ENCODE measurements at places on chromosomes 1 and 21.

DNA sequence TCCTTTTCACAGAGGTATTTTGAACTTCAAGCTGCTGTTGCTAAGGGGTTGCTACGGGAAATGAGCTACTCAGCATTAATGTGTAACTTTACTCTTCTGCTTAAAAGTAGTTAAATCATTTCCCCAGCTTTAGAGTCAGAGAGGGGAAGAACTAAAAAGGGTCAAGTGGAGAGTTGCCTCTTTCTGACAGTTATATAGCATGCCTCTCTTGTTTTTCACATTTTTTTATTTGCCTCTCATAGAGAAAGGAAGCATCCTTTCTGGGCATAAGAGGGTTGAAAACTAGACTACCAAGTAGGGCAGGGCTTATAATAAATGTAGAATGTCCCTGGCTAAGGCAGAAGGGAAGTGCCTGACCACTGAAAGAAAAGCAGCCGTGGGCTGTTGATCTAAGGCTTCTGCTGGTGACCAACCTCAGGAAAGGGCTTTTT, 10.1 kb upstream of the ELAVL4 start:
- no peak for DNase-seq

DNA sequence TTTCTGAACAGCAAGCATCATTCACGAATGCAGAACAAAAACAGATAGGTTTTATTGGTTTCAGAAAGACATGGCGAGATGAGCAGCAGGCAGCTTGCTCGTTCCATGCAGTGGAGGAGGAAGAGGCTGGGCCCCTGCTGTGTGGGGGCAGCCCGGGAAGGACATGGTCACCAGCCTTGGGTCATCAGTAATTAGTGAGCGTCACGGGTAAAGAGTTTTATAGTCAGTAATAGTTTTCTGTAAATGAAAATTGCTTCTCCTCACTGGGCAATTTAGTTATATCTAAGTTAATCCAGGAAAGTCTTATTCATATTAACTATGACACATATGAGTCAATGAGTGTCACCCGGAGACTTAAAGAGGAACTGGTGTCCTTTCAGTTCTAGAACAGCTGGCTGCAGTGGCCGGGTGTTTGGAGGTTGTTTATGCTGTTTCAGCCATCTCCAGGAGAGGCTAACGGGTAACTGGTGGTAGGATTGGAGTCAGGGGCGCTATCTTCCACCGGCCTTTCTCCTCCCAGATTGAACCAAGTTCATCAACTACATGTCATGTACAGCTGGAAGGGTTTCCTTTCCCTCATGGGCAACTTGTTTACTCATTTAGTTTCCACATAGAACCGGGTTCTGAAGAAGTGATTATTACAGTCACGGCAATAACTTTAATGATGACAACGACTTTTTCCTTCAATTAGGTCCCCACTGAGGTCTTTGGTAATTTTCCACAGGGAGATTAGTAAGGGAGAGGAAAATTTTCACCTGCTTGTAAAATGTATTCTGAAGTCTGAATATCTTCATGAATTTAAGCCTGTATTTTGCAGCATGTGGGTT, 34.6 kb upstream of the SLC45A1 start:
- DNase-seq = no peak

- DNase-seq = no peak
These were observed 23.3 kb downstream of the PLEKHM2 start for GRCh38 chr1:15707239-15707925.

DNA sequence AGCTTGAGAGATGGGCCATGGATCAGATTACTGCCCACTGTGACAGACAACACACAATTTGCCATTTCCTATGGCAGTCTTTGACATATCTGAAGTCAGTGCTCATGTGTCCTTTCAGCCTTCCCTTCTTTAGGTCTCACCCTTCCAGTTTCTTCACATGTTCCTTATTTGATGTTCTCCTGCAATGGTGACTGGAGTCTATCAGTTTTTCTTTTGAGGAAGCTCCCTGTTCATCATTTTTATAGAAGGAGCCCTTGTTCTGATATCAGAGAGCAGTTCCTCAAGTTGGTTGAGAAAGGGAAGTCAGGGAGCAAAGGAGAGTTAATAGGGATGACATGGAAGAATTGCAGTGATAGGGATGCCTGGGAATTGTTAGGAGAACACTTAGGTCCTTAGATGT, 42.2 kb downstream of the DISC1 start:
- DNase-seq = no peak

DNA sequence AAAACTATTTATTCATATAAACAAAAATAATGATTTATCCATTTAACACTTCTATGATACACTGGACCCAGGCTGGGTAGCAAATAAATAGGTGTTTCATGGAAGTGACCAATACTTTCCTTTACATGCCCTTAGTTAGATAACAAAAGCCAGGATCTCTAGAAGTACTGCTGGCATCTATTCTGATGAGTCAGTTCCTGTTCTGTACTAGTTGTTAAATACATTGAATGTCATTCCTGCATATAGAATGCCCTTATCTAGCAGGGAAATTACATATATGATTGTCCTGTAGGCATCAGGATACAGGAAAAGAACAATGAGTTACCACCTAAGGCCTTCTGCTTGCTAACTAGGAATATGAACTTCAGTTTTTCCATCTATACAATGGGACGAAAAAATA, 130.8 kb downstream of the HFM1 start:
- no peak for DNase-seq

DNA sequence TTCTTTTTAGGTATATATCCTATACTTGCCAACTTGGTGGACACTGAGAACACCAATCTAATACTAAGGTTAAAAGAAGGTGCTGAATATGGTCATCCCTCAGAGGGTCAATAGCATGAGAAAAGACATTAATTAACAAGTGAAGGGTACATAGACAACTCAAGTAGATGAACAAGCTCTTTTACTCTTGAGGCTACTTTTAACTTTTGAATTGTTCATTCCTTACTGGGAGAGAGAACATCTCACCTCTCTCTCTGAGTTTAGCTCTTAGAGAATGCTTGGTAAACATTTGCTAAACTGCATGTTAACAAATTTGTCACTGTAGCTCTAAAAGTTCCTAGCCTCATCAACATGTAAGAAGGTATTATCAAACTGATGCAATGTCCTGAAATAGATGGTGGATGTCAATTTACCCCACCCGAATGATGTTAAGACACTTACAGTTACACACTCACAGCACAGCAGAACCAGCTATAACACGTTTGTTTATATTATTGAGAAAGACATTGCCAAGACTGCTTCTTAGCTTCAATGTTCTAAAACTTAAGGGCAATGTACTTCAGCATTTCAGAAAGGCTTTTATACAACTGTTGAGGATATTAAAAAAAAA, 35.9 kb downstream of the HEATR1 start:
- DNase-seq = no peak

GRCh38 chr1:4500441-4500840, 154.0 kb upstream of the AJAP1 start:
- DNase-seq = no peak

- no peak for DNase-seq
These were observed 12.0 kb upstream of the KCNE2 start for GRCh38 chr21:34351786-34352241.

DNA sequence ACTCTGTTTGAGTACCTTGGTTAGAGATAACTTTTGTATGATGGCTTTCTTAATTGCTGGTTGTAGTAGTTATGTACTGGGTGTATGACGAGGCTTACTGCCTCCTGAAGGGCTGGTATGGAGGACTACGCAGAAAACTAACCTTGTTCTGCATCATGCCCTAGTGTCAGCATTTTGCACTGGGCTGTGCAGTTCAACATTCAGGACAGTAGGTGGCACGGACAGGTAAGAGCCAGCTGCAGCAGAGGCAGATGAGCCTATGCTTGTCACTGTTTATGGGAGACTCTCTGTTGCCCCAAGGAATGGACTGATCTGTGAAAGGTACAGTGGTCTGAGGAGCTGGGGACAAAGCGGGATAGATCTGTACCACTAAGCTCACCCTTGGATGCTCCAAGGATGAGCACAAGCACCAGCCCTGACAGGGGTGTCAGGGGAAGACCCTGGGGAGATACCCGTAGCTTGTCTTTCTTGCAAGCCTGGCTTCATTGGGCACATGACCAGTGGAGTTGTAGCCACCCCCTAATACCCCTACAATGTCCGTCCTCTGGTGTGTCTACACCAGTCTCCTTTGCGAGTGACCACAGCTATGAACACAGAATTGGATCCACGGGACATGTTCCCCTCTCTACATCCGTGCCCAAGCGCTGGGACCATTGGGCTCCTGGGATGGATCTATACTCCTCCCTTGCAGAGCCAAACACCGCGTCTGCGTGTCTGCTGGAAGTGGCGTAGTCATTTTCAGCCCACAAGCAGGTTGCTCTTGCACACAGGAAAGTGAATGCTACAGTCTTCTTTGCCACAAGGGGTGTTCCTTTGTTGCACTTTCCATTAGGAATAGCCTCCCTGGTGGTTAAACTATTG, 51.1 kb upstream of the CFHR3 start:
- no peak for DNase-seq

GRCh38 chr1:204970937-204971336, 72.1 kb upstream of the CNTN2 start:
- no peak for DNase-seq

GRCh38 chr1:22540337-22540736, 23.0 kb upstream of the EPHA8 start:
- no peak for DNase-seq

DNA sequence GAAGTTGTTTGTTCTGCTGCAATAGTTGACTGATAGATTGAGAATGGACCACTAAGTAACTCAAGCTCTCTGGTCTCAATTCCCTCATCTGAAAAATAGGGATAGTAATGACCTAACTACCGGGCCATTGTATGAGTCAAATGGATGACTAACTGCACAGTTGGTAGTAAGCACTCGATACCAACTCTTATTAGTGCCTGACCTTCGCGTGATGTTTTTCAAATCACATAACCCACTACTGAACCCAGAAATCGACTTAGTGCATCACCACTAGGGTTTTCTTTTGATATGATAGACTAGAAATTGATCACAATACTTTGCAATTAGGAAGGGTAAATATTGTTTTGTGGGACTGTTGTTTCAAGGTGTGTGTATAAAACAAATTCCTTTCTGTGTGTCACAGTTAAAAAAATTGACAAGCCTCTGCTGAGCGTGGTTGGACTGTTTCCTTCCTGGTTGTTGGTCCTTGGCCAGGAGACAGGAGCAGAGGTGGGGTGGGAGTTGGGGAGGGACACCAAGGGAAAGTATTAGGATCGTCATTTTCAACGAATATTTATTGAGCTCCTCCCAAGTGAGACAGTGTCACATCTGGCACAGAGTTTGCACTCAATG, 54.0 kb upstream of the LRP8 start:
- DNase-seq = no peak

- DNase-seq = no peak
These were observed 238.0 kb upstream of the NCAM2 start for GRCh38 chr21:20760221-20760620.

- no peak for DNase-seq
These were observed 17.1 kb downstream of the ARHGEF16 start for GRCh38 chr1:3471356-3472087.

GRCh38 chr21:28627691-28628090, 365.0 kb downstream of the LTN1 start:
- no peak for DNase-seq

- no peak for DNase-seq
These were observed 18.9 kb upstream of the USP24 start for GRCh38 chr1:55234016-55234415.

DNA sequence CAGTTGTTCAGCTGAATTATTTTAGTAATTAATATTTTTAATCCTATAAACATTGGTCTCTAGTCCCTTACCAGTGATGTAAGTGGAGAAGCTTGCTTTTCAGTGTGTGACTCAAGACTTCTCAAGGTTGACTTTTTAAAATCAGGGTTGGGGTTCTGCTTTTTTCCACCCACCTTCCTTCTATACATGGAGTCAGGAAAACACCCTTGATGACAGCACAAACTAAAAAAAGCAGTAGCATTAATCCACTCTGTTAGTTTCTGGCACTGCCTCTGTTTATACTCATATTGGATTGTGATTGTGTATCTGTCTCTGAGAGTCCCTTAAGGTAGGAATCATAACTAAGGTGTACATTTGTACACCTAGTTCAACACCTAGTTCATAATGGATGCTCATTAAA, 8.3 kb upstream of the PLEKHO1 start:
- DNase-seq = no peak

DNA sequence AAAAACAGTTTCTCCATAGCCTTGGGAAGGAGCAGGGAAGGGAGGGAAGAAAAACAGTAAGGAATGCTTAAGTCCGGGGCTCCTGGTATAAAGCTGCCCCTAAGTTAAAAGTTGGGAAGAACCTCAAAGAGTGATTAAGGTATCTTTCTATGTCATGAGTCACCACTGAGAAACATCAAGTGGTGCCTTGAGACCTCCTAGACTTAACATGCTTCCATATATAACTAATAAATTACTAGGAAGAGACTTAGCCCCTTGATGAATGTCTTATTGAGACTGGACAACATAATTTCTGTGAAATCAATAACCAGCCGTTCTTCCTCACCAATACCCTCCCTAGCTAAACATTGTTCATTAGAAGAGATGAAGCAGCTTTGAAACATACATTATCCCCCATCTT, 121.8 kb upstream of the SLC44A3 start:
- DNase-seq = no peak

- no peak for DNase-seq
These were observed 237.1 kb downstream of the HHIPL2 start for GRCh38 chr1:222310836-222311235.

- DNase-seq = no peak
These were observed 20.0 kb downstream of the SERTAD4 start for GRCh38 chr1:210252621-210253051.

Measured in activated CD8-positive, alpha-beta memory T cell treated with anti-CD3 and anti-CD28 coated beads for 4 hours (primary cell).